ENCODE measurements at places on chromosomes 5 and 9.
A peak's percentile ranks its signal among the peaks of the same experiment; 100 is the strongest.

DNA sequence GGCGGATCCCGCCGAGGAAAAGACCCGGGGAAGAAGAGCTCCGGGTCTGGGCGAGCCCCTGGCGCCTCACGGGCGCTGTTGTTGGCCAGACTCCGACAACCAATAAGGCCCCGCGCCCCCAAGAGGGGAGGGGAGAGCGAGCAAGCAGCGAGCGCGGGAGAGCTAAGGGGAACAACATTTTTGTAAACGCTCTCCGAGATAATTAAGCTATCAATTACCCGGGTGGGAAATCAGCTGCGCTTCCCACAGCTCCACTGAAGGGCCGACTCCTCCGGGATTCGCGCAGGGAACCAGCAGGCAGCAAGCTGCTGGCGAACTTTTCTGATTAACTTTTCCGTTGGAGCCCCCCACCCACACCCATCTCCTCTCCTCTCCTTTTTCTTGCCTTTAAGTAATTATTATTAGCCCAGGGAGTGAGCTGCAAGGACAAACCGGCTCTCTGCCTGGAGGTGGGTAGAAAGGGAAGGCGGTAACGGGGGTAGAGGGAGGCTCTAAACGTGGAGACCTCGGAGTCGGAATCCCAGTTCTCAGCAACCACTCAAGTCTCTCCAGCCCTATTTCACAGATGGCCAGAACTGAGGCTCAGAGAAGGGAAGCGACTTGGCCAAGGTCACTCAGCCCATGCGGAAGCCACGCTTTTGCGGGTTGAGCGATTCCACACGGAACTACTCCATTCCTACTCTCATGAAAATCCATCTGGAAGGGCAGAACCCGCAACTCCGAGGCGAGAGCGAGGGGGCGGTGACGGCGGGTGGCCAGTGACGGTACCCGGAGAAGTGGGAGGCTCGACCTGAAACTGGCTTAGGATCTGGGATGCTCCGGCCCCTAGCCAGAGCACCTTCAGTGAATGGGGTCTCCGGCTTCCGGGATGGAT is 1.3 kb downstream of the ASTN2 start:
- DNase-seq, result no peak

DNA sequence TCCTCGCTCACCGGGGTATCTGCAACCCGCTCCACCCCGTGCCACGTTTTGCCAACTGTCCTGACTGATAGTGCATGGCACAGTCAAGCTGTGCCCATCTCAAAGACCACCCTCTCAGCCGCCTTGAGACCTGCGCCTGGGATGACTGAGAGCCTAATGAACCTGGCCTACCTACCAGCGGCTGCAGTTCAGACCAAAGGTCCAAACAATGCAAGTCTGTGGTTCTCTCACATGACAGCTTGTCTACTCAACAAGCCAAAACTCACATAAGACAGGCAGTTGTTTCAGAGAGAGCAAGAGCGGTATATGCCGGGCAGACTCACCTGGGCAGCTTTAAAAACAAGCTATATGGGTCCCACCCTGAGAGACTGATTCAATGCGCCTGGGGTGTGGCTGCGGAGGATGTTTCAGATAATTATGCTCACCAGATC is 70.5 kb downstream of the EPB41L4B start:
- DNase-seq, result no peak

DNA sequence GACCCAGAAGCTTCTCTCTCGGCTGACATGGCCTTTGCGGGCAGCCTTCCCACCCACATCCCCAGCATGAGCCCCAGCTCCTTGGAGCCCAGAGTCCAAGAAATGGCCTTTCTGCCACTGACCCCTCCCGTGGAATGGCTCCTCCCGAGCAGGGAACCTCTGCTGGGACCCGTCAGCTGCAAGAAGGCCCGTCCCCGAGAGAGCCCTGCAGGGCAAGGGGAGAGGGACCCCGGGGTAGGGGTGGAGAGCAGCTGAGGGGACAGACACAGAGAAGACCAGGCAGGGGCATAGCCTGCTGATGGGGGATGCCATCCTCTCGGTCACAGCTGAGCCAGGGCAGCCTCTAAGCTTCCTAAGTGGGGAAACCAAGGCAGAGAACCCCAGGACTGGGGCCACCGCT is 11.2 kb upstream of the NOTCH1 start:
- DNase-seq, result no peak

DNA sequence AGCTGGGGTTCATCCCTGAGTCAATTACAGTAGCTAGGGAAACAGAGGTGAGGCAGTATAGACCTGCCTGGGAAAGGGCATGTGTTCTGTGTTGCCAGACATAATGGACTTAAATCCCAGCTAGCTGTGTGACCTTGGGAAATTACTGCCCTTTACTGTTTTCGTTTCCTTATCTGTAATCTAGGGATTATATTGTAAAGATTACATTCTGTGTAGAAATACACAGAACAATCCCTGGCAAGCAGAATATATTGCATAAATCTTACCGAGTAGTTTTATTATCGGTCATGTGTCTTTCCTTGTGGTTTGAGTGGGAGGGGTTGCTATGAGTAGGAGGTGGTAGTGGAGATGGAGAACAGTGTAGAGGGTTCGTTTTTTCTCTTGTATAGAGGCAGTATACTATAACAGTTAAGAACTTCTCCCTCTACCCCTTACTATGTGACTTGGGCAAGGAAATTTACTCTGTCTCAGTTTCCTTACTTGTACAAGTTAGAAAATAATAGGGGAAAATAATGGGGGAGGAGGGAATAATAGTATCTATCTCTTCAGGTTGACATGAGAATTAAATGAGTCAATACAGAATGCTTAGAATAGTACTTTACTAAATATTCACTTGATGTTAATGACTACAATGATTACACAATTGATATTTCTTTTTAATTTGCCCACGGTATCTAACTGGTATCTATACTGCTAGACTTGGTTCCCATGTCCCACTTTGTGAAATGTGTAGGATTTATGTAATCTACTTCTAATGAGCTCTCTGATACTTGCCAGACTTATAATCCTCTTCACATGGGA is 7.1 kb upstream of the DMXL1 start:
- DNase-seq, result no peak

- no peak for DNase-seq
These were observed 26.5 kb downstream of the OGN start for GRCh38 chr9:92377876-92378275.

DNA sequence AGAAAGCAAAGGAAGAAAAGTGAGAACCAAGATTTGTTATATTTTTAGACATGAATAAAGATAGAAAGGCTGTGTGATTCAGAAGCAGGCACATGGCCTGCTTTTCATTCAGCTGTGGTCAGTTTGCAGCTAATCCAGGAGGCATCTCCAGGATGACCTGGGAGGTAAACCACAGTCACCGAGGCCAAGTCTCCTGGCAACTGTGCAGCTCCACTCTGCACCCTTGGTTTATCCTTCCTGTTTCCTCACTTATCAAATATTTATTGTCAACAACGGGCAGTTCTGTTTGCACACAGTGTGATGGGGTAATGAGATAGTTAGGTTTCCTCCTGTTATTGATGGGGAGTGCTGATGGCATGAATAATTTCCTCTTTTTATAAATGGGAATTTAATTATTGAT is 243.0 kb downstream of the PSAT1 start:
- no peak for DNase-seq

GRCh38 chr5:122493091-122494021 is 181.3 kb downstream of the SNCAIP start:
- DNase-seq, result no peak

GRCh38 chr5:173278641-173279040 is 43.6 kb upstream of the NKX2-5 start:
- DNase-seq, result no peak

GRCh38 chr5:32780508-32780919 is 69.4 kb downstream of the NPR3 start:
- no peak for DNase-seq

DNA sequence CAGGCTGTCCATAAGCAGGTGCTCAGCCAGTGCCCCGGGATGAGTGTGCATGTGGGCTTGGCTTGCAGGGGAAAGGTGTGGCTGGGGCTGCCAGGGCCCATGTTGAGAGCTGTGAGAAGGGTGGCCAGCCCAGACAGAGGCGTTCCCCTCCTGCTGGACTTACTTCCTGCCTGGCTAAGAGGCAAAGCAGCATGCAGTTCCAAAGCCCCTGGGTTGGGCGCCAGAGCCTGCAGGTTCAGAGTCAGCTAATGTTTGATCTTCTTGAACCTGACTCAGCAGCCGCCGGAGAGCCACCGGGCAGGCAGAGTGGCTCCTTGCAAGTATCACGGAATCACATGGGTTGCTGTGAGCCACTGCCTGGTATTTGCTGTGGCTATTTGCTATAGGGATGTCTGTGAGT is 168.4 kb upstream of the MAP1B start:
- no peak for DNase-seq

- peak; percentile 64 for DNase-seq
These were observed 138.9 kb downstream of the GADD45G start for GRCh38 chr9:89743573-89744254.

GRCh38 chr5:61298580-61298979 is 33.5 kb upstream of the ZSWIM6 start:
- no peak for DNase-seq

DNA sequence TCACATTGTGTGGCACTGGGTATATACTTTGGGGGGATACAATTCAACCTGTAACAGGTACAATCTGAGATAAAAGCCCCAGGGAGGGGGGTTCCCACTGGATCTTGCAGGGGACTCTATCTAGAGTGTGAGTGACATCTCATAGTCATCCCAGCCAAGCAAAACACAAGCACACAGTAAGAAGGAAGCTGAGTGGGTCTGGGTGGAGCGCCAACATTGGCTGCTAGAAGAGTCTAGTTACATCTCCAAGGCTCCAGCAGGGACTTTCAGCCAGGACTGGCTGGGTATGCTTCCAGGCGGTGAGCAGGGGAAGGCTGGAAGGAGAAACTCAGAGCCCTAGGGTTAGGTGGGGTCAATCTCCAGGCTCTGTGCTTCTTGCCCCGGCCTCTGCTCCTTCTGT is 53.0 kb downstream of the IL31RA start:
- DNase-seq, result no peak

- DNase-seq, result no peak
These were observed 40.9 kb downstream of the CMYA5 start for GRCh38 chr5:79730564-79730963.

GRCh38 chr5:164188733-164189148 is 683.3 kb downstream of the MAT2B start:
- no peak for DNase-seq

DNA sequence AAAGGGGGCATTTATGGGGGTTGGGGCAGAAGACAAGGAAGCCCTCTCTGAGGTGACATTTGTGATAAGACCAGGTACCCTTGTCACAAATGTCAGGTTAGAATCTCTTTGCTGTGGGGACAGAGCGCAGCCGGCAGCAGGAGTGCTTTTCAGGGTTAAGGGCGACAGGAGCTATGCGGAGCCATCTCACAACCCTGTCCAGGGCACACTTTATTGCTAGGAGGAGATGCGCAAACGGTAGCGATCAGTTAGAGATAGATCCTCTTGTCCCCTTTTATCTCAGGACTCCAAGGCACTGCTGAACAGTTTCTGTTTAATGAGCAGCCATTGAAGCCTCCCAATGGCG is 438 bp upstream of the LAMC3 start:
- no peak for DNase-seq

GRCh38 chr5:163914910-163915309 is 409.5 kb downstream of the MAT2B start:
- no peak for DNase-seq

DNA sequence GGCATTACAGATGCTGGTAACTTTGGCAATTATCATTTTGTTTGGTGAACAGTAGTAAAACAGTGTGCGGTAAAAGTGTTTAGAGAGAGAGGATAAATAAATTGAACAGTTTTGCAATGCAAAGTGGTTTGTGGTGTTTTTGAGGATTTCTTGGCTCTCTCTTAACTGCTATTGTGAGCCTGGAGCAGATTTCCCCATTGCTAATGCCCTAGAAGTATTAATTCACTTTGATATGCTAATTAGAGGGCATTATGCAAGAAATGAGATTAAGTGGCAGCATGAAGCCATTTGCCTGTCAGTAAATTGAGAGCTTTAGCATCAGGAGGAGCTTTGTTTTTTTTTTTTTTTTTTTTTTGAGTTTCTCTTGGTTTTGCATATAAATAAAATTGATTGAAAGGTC is 8.2 kb downstream of the PBX3 start:
- DNase-seq, result no peak

- DNase-seq, result no peak
These were observed 19.1 kb upstream of the MVB12B start for GRCh38 chr9:126307322-126308061.

- DNase-seq, result no peak
These were observed 23.7 kb downstream of the NAIF1 start for GRCh38 chr9:128043467-128043868.

DNA sequence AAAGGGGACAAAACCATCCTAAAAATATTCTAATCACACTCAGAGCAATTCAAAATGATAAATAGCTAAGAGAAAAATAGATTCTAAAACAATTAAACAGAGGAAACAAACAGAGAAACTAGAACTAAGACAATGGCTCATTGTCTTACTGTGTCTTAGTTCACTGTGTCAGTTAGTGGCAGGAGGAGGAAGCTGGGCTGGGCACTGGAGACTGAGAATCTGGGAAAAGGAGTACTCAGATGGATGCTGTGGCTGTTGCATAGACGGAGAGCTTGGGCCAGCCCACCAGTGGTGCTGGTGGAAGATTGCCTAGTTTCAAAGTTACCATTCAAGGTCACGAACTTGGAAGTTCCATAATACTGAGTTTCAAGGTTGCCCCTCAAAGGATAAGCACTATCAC is 94.7 kb upstream of the IFNK start:
- DNase-seq, result no peak

GRCh38 chr9:113624721-113625120 is 161.2 kb downstream of the RGS3 start:
- no peak for DNase-seq

DNA sequence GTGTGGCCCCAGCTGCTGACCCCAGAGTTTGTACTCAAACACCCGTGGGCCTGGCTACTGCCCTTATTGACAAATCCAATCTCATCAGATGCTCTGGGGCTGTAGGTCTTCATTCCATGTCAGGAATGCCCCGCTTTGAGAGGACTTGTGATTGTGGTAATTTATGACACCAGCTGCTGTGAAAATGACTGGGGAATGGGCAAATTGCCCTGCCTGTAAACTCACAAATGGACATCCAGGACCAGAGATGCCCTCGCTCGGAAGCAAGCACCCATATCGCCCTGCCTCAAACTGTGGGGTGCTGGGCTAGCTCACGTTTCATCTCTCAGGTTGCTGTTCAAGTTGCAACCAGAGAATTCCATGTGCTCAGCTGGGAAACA is 225.9 kb upstream of the MAP3K1 start:
- no peak for DNase-seq

GRCh38 chr9:81118416-81118815 is 570.9 kb downstream of the TLE1 start:
- no peak for DNase-seq

GRCh38 chr5:73841641-73842040 is 215.6 kb downstream of the ARHGEF28 start:
- DNase-seq, result no peak

GRCh38 chr5:134525683-134526482 is 413 bp downstream of the JADE2 start:
- peak; percentile 71 for DNase-seq
